ENCODE measurements at places on chromosomes 3 and 15.

DNA sequence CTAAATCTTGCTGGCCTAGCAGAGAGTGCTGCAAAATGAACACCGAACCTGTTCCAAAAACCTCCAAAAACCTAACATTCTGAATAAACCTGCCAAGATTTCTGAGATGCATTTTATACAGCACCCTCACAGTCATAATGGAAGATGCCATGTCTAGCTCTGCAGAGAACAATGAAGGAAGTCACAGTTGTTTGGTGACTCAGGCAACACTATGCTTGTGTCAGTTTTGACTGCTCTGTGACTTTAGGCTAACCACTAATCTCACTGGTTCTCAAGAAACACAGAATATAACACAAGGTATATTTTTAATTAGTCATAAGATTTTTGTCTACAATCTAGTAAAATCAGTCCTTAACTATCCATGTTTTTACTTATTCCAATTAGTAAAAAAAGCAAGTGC, 606.6 kb downstream of the TBL1XR1 start:
- DNase-seq = no peak

GRCh38 chr3:127660621-127661251, 12.0 kb upstream of the ABTB1 start:
- no peak for DNase-seq

DNA sequence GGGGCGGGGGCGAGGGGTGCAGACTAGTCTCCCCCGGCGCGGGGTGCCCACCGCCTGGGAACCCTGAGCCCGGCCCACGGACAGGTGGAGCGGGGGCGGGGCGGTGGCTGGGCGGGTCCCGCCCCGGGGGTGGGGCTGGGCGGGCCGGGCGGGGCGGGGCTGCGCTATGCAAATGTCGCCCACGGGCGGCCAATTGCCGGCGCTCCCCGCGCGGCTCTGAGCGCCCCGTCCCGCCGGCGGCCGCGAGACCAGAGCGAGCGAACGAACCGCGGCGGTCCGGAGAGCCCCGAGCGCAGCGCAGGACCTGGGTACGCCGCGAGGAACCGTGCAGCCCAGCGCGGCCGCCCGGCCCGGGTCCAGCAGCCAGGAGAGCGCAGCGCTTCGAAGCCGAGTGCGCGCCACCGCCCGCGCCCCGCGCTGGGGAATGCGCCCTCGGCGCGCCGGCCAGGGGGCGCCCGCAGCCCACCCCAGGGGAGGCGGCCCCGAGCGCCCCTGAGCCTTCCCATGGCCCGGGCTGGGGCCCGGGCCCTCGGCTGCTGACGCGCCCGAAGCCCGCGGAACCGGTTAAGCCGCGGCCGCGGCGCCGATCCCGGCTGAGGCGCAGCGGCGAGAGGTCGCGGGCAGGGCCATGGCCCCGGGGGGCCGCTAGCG, at the start of gene SEMA3F:
Gene SEMA3F, plus strand, starts transcription at position 485 of the 651 bp plus-strand sequence. CDS start 4,299 bp downstream, outside the sequence.
- DNase-seq = peak; percentile 57

GRCh38 chr15:99454941-99455788, 110.6 kb upstream of the MEF2A start:
- DNase-seq = no peak

DNA sequence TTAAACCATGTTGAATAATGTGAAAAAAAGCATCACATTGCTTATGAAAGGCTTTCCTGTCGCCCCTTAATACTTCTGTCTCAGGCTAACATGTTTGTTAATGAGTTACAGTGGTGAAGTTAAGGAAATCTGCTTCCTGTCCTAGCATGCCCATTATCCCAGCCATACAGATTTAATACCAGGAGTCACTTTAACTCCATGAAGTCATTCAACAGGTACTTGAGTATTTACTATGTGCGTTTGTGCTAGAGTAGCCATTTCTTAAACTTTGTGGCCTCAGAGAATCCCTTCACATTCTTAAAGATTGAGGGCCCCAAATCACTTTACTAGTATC, 10.1 kb upstream of the SETD5 start:
- no peak for DNase-seq

DNA sequence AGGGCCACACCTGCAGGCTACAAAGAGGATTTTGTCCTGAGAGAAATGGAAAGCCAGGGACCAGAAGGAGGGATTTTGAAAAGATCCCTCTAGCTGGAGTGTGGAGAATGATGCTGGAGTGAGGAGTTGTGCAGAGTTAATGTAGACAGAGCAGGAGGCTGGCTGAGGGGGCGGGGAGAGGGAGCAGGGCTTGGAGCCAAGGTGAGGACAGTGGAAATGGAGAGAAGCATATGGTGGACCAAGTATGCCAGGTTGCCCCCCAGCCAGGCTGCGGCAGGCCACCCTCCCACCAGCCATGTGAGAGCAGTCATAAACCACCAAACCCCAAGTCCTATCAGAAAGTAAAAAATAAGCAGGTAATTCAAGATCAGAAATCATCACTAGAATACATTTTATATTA, 14.7 kb downstream of the RARRES1 start:
- DNase-seq = no peak

- no peak for DNase-seq
Observed at GRCh38 chr3:15288331-15289035, 43.9 kb downstream of the SH3BP5 start.

GRCh38 chr15:60480888-60481287, 1.9 kb upstream of the ICE2 start:
- no peak for DNase-seq

DNA sequence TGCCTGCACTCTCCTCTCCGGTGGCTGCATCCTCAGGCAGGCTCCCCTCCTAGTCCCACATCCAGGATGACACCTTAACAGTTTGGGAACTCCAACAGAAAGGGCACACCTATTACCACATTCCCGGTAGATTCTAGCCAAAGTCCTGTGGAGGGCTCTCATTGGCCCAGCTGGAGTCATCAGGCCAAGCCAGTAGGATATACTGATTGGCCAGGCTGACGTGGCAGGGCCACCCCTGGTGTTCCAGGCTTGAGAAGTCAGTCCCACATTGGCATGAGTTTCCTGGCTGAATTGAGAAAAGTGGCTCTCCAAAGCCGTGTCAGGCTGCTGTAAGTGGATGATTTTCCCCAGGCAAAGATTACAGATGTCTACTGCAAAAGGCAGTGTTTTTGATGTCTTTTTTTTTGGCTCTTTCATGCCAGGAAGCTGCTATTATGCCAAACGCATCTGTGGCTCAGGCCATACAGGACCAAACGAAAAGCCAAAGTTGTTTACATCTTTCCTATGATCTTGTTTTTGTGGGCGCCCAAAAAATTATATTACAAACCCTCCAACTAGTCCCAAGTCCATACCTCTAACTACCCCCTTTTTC, 6.6 kb upstream of the BLM start:
- DNase-seq = no peak

DNA sequence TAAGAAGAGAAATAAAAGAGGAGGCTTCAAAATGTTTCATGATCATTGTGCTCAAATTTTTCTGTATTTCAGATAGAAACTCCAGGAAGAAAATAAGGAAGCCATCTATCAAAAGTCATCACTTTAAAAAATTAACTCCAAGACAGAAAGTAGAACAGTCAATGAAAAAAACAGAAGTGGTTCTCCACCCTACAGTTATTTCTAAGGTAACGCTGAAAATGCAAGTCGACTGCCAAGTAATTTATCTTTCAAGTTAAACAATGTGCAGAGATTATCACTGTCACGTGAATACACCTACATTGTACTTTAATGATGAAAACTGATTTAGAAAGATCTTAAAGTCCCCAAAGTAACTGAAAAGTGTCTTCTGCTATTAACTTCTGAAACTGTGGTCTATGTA, 78.5 kb upstream of the SNRPA1 start:
- DNase-seq = no peak

DNA sequence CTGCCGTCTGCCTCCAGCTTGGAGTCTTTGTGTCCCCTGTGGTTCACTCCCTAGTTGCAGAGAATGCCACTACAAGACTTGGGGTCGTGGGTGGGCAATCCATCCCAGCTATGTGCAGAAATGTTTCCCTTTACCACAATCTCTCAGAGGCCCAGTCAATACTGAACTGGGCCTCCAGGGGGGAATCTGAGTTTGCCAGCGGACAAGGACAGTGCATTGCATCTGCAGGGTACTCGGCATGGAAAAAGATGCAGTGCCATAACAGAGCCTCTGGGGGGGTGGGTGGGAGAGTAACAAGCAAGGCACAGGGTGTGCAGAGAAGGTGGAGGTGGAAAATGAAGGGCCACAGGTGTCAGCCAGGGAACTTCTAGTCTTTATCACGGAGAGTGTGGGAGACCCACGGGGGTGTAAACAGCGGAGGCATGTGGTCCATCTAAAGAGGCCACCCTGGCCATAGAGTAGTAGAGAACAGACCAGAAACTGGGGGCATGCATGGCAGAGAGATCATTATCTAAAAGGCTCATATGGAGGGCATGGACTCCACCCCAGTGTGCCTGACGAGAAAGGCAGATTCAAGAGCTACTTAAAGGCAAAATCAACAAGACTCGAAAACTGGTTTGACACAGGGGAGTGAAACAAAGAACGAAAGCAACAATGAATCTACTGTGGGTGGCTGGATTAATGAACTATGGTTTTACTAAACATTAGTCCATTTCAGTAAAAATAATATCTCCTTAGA, 182.4 kb downstream of the ANXA2 start:
- no peak for DNase-seq

DNA sequence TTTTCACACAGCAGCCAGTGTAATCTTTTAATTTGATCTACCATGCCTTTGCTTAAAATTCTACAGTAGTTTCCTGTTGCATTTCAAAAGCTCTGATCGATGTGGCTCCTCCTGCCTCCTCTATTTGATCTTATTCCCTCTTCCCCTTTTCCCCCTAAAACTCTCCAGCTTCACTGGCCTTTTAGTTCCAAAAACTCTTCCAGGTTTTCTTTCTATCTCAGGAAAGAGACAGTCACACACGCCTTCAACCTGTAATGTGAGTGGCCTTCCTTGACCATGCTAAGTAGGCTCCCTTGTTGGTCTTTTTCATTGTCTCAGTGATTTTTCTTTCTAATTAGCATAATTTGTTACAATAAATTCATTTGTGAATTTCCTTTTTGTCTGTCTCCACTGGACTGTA, 985 bp downstream of the TEX9 start:
- DNase-seq = no peak

DNA sequence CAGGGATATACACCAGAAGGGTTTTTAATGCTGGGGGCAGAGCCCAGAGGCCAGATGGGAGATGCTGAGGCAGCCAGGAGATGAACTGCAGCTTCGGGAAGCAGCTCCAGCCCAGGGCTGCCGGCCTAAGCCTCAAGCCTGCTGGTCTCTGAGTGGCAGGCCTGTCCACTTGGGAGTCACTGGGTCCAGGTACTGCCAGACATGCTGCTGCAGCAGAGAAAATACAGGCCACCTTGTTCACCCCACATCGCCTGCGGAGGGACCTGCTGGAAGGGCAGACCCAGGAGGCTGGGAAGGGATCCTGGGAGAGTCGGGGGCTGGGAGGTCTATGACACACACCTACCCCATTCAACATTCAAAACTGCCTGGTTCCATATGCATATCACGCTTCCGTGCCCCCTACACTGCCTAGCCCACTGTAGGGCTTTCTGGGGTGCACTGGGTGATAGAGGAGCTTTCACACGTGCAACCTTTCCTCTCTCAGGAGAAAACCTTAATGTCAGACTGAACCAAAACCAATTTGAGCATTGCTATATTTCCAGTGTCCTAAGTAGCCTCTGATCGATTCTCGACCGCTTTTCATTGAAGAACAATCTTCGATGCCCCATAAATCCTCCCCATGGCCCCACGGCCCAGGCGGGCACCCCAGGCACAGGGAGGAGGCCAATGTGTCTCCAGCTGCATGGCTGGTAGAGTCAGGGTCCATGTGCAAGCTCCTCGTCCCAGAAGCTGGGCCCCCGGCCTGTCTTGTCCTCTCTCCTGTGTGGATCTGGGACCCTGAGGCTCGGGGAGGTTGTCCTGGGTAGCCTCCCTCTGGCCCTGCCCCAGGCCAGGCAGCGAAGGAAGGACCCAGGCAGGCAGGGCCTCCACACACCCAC, 147.4 kb downstream of the ATP10A start:
- no peak for DNase-seq

DNA sequence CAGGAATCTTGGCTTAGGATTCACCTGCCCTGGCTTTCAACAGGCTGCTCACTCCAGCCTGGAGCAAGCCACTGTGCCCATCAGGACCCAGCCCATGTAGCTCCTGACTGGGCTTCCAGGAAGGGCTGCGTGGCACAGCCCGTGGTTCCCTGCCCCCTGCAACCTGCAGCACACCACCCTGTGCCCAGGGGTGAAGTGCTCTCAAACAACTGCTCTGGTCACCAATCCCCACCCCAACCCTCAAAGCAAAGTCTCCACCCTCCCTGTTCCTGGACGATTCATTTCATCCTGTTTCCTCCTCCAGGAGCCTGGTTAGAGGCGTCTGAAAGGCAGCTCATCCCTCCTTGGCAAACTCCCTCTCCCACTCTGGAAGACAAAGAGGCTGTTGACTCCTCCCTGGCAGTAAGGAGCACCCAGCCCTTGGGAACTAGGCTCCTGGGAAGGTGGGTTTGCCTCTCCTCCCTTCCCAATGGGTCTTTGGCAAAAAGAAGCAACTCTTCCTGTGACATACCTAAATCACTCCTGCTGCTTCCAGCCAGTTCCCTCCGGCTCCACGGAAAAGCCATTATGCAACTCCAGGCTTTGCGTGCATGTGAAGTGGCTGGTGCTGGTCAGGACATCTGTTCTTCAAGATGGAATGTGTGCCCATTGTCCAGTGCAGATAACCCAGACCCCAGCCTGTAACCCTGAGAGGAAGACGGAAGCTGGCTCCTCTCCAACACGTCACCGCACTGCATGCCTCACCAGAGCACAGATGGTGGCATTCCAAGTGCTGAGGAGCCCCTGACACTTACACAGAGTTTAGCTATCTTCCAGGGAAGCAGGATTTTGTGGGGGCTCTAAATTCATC, 29.1 kb upstream of the VIPR1 start:
- DNase-seq = no peak

DNA sequence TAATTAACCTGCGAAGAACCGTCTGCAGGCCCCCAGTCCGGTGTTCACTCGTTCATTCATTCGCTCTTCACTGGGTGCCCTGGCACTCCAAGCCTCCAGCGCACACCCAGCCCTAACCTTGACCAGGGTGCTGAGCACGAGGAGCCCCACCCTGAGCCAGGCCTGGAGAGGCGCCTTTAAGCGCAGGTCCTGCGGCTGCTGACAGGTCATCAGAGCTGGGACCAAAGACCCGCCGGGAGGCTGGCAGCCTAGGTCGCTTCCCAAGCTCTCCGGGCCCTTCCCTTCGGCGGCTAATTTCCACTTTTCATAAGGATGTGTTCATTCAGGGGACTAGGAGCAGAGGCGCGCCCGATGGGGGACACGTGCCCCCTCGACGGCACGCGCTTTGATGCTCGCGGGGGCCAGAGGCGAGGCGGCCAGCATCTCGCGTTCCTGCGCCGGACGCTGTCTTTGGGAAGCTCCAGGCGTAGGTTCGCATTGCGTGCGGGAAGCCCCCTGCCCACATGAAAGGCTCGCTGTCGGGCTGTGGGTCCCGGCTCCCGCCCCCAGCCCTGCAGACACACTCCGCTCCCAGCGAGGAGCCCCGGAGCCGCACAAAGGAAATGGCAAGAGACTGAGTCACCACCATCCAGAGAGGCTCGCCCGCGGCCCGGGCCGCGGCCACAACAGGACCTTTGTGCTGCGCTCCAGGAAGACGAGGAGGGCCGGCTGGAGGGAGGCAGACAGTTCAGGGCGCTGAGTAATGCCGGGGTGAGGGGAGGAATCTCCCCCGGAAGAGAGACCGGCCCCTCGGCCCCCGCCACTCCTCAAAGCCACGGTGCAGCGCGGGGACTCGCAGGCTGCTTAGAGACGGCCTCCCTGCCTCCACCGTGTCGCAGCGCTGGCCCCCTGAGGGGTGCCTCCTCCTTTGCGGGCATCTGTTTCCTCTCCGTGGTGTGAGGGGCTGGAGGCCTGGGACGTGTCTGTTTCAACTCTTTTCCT, 266.4 kb upstream of the HES1 start:
- DNase-seq = no peak
